ENCODE measurements at places on chromosomes 1 and 21.

- DNase-seq: peak; percentile 33
Observed at GRCh38 chr1:151716771-151717631, at the start of gene CELF3. TSS of gene CELF3 (minus strand) at chr1:151716803. CDS start at chr1:151716020, 783 bp downstream.

GRCh38 chr1:184691719-184692324, 62.8 kb downstream of the EDEM3 start:
- DNase-seq: peak; percentile 18

GRCh38 chr1:203428981-203429599, 46.5 kb upstream of the PRELP start:
- no peak for DNase-seq

GRCh38 chr1:51863384-51863783, 15.1 kb downstream of the NRDC start:
- DNase-seq: peak; percentile 21

- DNase-seq: no peak
Observed at GRCh38 chr21:17622018-17622417, 9.3 kb upstream of the BTG3 start.

DNA sequence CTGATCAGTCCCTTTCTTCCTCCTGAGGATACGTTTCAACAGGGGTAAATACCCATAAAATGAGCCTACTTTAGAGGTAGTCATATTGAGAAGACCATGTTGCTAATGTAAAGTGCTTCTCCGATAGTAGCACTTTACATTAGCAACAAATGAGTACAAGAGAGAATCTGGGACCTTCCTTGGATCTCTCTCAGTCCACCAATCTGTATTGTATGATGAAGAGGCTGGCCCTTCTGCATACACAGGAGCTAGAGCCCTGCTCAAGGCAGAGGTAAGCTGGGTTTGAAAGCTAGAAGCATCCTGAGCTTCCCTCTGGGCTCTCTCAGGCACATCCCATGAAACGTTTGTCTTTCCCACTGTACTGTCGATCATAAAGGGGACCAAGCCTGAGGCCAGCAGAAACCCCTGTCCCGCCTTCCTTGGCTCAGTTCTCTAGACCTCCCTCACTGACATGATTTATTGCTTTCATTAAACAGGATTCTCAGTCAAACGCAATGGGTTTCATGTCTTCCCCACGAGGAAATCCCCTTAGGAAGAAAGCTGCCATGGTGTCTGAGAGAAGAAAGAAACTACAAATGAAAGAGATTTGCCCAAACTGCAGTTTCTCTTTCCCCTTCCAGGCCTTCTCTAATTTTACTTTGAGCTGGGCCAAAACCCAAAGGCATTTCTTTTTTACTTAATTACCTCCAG, 62.8 kb upstream of the BCAR3 start:
- DNase-seq: no peak

DNA sequence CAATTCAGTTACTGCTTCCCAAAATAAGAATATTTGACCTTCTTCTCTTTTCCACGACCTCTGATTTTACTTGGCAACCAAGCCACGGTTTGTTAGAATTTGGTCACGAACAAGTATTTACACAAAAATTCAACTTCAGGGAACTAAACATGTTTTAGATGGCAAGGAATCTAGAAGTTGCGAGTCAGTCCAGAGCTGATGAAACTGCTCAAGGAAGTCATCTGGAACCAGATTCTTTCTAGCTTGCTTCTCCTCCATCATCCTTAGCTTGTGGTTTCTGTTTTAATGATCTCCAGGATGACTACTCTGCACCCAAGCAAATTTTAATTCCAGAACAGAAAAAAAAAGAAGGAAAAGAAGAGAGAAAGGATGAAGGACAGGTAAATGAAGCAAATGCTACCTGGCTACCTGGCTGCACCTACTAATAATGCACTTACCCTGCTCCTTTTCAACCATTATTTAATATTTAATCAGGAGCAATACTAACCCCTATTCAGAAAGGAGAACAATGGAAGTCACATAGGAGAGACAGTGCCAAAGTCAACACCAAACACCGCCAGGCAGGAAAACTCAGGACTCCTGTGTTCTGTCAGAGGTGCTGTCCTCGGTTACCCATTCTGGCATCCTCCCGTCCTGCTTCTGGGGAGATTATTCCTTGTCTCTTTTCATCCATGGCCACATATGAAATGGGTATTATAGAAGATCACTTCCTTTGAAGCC, 54.2 kb upstream of the RGS7 start:
- DNase-seq: no peak

Measured in CD4-positive, CD25-positive, alpha-beta regulatory T cell (primary cell).